ENCODE measurements at places on chromosomes 6 and 20.

- DNase-seq, result no peak
These were observed 27.8 kb downstream of the STAU1 start for GRCh38 chr20:49160057-49160929.

- DNase-seq, result no peak
These were observed 100.9 kb downstream of the BMP7 start for GRCh38 chr20:57165427-57166004.

DNA sequence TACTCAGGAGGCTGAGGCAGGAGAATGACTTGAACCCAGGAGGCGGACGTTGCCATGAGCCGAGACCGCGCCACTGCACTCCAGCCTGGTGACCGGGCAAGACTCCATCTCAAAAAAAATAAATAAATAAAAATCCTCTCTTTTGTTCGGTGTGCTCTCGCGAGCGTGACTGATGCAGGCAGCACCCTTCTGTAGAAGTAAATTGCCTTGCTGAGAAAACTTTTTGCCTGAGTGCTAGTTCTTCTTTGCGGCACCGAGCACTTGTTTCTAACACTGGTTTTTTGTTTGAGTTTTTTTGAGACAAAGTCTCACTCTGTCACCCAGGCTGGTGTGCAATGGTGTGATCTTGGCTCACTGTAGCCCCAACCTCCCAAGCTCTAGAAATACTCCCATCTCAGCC is 30.5 kb downstream of the PLN start:
- DNase-seq, result no peak

- DNase-seq, result no peak
These were observed 40.0 kb upstream of the OPN5 start for GRCh38 chr6:47741807-47742206.

DNA sequence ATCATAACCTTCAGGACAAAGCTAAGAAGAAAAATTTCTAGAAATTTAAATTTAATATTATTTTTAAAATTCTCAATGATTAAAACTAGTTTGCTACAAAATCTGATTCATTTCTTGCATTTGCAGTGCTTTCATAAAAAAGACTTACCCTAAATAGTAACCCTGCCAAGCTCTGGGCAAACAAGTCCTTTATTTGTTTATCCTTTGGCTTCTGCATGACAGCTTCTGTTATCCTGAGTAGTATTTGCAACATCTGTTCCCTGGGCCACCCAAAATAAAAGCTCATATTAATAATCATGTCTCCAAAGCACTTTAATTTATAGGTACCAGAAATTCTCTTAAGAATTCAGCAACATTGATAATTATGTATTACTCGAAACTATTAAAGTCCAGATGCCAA is 101.3 kb downstream of the RALGAPA2 start:
- no peak for DNase-seq

DNA sequence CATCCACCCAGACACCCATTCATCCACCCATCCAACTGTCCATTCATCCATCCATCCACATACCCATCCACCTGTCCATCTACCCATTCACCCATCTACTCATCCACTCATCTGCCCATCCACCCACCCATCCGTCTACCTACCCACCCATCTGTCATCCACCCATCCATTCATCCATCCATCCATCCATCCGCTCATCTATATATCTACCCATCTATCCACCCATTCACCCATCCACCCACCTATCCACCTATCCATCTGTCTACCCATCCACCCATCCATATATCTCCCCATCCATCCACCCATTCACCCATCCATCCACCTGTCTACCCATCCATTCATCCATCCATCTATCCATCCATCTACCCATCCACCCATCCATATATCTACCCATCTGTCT is 30.7 kb downstream of the ARMC2 start:
- no peak for DNase-seq
